ENCODE measurements at places on chromosomes 1 and 21.

DNA sequence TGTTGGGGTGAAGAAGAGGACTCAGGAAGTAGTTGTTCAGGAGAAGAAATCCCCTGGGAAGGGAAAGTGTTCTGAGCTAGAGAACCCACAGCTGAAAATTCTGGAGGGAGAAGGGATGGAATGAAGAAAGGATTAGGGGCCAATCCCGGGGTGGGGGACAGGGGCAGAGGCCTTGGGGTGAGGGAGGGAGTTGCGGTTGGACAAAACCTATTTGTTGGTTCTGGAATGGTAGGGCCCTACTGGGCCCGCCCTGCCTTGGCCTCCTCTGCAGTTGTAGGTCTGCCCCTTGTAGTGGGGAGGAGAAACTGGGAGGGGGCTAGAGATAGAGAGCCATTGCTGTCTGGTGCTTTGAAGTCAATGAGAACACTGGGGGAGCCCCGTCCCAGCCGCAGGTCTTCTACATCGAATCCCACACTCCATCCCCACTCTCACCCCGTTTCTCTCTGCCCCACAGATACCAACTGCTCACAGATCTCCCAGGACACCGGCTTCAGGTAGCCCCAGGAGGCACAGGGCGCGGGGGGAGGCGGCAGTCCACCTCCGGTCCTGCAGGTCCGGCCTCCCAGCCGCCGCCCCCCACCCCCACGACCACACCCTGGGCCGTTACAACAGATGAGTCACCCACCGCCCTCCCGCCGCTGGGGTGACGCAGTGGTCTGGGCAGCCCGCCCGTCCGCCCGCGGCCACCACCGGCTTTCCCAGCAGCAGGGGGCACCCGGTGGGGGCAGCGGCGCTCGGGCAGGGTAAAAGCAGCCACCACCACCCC, 1.1 kb downstream of the TAGLN2 start:
- peak; percentile 64 for DNase-seq

- no peak for DNase-seq
Observed at GRCh38 chr21:46474382-46474781, 15.7 kb downstream of the DIP2A start.

DNA sequence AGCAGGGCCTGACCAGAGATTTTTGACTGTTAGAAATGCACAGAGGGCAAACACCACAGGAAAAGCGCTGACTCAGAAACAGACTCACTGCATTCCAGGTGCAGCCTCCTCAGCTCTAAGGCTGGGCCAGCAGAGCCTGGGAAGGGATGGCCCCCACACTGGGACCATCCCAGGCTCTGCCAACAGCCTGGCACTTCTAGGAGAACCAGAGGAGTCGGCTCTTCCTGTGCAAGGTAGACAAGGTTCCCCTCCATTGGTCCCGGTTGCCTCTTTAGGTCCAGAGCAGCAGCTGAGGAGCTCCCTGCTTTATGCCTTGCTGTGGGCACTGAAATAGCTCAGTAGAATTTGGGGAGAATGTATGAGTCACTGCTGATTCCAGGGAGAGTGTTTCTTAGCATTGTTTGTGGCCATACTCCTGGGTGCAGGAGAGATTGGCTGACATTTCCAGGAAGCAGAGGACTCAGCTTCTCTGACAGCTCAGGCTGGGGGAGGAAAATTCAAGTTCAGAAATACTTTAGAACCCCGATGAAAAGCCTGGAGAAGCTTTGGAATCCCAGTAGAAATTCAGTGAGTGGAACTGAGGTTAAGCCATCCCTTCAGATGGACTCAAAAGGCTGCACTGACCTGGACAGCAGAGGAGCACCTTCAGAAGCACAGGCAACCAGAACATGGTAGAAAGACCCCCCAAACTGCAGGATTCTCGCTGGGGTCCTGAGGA, 19.7 kb downstream of the PRAMEF1 start:
- DNase-seq, result no peak

- DNase-seq, result no peak
Observed at GRCh38 chr1:197773856-197774255, 1.4 kb downstream of the DENND1B start.

- DNase-seq, result peak; percentile 28
Observed at GRCh38 chr21:31732597-31733550, 956 bp upstream of the SCAF4 start.
